Lower lobe of right lung (tissue), 2 donors: ENCODE measurements at places on chromosomes 16 and 17. TPM values are rescaled to one million over a fixed set of nuclear protein-coding genes. Genes with fewer than 3 reads are reported as not detected.
A peak's percentile ranks its signal among the peaks of the same experiment; 100 is the strongest.

The EPOP gene
- total RNA-seq: 1.0 TPM

The C16orf89 gene
- total RNA-seq: 198 TPM

The TMEM238L gene
- not detected for total RNA-seq

The USP43 gene
- total RNA-seq: 6.8 TPM

The CYB561 gene
- total RNA-seq: 49.9 TPM

The CACNB1 gene
- 21.3 TPM for total RNA-seq

The TMC5 gene
- 62.1 TPM for total RNA-seq

The PRSS33 gene
- not detected for total RNA-seq

DNA sequence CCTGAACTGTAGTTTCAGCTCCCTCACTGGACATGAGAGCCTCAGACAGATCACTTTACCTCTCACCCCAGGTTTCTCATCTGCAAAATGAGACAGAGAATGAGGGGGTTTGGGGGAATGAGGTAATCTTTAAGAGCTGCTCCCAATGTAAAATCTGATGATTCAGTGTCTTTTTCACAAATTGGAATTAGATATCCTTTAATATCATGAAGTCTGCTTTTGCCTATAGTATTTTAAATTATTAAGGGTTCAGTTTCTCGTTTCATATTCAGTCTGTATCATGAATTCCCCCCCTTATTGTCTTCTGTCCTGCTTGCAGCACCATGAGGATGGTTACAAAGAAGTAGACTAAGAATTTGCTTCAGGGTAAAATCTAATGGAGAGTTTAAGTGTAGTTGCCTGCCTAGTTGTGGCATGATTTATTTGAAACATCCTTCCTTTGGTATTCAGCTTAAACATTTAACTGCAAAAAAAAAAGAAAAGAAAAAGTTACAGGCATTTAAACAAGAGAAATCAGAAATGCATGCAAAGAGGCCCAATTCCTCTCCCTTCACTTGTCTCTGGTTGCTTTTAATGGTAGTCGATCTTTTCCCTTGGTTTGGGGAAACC, 77.3 kb downstream of the WNT3 start:
- DNase-seq: no peak

DNA sequence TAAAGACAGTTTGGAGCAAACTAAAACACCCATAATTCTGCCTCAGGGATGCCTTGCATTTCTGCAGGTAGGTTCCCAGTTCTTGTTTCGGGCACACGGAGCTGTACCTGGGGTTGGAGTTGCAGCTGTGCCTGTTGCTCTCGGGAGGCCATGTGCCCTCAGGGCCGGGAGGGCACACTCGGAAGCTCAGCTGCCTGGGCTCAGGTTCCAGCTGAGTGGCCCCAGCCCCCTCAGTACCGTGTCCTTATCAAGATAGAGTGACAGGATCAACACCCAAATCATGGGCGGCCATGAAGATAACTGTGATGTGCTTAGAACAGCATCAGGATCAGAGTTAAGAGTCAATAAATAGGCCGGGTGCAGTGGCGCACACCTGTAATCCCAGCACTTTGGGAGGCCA, 107.9 kb downstream of the SNX29 start:
- peak; percentile 15 for DNase-seq

DNA sequence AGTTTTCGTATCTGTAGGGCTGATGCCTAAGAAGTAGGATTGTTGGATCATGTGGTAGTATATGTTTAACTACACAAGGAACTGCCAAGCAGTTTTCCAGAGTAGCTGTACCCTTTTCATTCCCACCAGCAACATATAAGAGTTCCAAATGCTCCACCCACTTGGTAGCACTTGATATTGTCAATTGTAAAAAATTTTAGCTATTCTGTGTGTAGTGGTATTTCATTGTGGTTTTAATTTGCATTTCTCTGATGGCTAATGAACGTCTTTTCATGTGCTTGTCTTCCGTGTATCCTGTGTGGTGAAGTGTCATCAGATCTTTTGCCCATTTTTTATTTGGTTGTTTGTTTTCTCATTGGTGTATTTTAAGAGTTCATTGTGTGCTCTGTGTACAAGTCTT, 69.7 kb downstream of the TANC2 start:
- no peak for DNase-seq

- DNase-seq: no peak
Observed at GRCh38 chr16:54288835-54289241, 2.3 kb upstream of the IRX3 start.

GRCh38 chr16:24609740-24610415, 70.5 kb downstream of the RBBP6 start:
- peak; percentile 60 for DNase-seq

DNA sequence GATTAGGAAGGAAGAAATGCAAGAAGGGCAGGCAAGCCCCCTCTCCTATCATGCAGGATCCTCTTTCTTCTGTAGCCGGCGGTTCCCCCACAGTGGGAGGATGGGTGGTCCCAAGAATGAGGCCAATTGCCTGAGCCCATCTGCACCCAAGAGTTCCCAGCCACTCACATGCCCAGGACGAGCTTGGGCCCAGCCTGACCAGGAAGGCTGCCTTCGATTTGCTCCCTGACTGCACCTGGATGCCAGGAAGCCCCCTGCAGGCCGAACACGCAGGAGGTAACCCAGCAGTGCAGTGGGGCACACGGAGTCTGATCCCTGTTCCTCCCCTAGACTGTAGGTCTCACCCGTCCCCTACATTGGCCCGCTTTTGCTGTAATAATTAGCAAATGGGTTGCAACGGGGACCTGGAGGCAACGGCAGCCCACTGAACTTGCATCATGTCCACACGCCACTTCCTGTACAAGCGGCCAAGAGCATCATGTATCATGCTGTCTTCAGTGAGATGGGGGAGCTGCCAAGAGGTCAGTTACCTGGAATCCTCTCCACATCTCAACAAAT, 67.5 kb downstream of the AMFR start:
- peak; percentile 45 for DNase-seq

- no peak for DNase-seq
Observed at GRCh38 chr17:43634591-43635125, 27.1 kb downstream of the MEOX1 start.

GRCh38 chr17:10121971-10122707, 76.3 kb downstream of the GAS7 start:
- DNase-seq: no peak

DNA sequence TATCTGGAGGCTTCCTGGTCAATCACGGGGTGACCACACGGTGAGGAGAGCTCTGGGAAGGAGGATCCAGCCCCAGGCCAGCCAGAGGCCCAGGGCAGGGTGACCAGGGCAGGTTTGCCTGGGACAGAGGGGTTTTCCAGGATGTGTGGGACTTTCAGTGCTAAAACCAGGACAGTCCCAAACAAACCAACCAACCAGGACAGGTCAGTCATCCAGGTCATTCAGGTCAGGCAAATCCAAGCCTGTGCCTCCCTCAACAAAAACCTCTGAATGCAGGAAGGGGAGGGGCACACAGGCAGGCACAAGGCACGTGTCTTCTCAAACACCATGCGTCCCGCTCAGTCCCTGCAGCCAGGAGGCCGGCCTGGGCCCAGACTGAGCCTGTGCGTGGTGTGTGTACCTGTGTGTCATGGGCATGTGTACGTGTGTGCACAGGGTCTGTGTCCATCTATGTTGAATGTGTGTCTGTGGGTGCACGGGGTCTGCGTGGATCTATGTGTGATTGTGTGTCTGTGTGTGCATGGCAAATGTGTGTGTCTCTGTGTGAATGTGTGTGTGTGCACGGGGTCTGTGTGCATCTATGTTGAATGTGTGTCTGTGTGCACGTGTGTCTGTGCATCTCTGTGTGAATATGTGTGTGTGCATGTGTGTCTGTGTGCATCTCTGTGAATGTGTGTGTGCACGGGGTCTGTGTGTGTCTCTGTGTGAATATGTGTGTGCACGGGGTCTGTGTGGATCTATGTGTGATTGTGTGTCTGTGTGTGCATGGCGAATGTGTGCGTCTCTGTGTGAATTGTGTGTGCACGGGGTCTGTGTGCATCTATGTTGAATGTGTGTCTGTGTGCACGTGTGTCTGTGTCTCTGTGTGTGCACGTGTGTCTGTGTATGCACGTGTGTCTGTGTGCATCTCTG, 78.9 kb downstream of the RTN4RL1 start:
- no peak for DNase-seq

DNA sequence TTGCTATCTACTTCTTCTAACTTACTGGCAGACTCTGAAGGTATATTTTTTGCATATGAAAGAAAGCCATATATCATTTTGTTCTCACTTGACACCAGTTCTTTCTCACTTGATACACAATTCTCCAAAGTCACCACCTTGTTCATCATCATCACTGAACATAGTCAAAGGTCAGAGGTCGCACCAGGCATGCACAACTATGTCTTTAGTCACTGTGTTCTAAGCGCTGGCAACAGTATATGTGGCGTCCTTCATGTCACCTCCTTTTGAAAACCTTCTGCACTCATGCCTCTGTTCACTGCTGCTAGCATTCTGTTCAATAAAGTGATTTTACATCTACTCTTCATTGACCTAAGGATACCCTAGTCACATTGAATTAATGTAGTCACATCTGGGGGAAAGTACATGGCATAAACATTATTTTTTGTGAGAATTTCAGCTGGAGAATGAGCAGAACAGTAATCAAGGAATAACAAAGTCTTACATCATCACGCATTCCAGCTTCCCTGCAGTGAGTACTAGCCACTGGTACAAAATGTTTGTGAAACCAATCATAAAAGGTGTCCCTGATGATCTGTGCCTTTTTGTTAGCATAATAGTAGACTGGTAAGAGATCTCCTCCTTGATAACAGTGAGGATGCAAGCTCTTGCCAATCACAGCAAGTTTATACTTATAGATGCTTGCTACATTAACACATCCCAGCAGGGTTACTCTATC, 20.5 kb upstream of the TBX4 start:
- no peak for DNase-seq

DNA sequence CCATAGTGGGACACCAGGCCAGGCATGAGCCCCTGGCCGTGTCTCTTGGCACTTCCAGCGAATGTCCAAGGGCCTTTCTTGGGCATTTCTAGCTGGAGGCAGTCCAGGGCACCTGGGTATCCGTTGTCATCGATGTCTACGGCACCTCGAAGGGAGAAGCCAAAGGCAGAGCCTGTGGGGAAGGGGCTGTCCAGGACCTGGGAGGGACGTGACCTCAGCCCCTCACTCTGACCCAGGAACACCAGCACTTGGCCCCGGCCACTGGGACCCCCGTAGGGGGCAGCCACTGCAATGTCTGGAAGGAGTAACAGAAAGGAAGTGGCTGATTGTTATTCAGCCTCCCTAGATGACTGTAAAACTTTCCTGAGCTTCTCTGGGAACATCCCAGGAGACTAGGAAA, 8.7 kb downstream of the ITGA2B start:
- no peak for DNase-seq

DNA sequence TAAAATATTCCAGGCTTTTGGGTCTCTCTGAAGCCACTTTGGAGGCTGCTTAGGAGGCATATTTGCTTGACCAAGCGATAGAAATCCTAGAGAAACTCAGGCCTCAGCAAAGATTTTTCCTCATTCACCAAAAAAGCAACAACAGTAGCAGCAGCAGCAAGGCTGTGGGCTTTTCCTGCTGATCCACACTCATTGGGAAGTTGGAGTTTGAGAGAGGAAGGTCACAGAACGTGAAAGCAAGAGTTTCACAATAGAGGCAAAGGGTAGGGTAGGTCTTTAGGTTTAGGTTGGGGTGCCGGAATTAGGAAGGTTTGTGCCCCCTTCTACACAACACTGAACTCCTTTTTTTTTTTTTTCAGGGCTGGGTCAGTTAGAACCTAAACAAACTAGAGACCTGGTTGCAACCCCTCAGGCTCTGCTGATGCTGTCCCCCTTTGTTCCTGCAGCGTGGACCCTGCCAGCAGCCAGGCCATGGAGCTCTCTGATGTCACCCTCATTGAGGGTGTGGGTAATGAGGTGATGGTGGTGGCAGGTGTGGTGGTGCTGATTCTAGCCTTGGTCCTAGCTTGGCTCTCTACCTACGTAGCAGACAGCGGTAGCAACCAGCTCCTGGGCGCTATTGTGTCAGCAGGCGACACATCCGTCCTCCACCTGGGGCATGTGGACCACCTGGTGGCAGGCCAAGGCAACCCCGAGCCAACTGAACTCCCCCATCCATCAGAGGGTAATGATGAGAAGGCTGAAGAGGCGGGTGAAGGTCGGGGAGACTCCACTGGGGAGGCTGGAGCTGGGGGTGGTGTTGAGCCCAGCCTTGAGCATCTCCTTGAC, 2.0 kb downstream of the TMUB2 start:
- no peak for DNase-seq

DNA sequence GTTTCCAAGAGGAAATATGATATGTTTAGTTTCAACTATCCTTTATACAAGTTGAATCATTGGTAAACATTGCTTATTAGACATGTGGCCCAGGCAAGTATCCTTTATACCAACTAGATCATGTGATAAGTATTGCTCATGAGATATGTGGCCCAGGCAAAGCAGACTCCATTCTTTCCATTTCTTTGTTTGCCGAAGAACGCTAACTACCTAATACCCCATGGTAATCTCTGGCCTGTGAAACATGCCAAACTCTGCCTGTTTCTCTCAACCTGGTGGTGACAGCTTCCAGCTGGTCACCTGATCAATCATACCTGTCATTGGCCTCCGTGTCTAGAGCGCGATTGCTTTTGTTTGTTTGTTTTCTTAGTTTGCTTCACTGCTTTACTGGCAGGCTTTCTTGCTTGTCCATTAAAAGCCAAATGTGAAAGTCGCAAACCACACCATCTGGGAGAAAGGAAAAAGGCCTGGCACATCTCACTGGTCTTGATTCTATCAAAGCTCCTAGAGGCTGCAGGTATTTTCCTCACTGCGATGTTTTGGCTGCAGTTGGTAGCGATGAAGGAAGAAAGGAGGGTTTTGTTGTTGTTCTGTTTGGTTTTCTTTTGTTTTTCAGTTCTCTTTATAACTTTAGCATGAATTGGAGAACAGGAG, 686.2 kb downstream of the KCNJ2 start:
- no peak for DNase-seq

- DNase-seq: no peak
Observed at GRCh38 chr17:1872976-1873375, 43.2 kb downstream of the RPA1 start.

DNA sequence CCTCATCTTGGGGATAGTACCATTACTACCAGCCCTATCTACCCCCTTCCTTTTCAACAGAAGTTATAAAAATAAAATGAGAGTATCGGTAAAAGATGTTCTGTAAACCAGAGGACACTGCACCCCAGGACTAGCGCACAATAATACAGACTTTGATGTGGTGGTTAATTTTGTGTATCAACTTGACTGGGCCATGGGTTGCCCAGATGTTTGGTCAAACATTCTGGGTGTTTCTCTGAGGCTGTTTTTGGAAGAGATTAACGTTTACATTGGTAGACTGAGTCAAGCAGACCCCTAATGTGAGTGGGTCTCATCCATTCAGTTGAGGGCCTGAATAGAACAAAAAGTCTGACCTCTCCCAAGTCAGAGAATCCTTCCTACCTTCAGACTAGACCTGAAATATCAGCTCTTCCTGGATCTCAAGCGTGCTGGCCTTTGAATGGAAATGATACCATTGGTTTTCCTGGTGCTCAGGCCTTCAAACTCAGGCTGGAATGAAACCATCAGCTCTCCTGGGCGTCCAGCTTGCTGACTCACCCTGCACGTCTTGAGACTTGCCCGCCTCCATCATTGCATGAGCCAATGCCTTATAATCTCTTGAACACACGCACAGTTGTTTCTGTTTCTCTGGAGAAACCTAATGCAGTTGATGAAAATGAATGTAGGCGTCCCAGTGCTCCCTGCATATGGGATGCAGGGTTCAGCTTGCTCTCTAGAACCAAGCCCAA, 10.1 kb downstream of the MRM1 start:
- DNase-seq: no peak
